ENCODE measurements at places on chromosomes 3 and 15.

DNA sequence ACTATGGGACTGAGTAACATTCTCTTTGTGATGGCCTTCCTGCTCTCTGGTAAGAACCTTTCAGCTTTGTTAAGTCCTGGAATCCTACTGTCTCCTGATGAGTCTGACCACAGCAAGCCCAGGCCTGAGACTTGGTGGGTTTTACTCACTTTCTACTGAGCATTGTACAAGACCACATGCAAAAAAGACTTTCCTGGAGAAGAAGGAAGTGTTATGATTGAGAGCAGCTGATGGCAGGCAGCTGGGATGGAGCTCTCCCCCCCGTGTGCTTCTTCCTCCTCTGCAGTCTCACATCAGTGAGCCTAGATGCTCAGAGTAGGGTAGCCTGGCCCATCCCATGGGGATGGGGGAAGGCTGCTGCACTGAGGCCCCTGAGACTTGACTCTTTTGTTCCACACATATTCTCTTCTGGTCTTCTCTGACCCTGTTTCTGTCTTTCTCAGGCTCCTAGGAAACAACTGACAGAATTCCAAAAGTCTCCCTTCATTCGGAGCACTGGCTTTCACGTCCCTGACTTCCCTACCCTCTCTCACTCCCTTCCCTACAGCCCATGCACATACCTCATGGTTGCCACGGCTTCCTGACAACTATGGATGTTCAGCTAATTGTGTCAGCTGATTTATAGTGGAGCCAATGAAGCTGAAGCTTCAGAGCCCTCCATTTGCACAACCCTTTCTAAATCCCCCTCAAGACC, 36.6 kb downstream of the CD86 start:
- H3K36me3 ChIP-seq = no peaks in the 10 kb centered on the region
- H3K27ac ChIP-seq = no peak overlapping the region
- H3K27me3 ChIP-seq = peaks cover under 1% of the 10 kb centered on the region
- no peak overlapping the region for H3K4me3 ChIP-seq

DNA sequence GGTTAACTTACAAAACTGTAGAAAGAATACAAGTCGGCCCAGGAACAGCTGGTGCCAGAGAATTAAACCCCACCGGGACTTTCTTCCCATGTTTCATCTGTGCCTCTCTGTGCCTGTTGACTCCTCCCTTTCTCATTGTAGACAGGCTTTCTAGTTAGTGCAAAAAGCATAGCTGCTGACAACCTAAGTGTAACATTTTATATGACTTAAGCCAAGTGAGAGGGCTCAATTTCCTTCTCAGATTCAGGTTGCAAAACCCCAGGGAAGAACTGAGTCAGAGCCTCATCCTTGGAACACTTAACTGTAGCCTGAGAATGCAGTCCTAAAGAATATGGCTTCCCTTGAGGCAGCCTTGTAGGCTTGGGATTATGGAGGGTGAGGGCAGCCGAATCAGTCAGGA, 302.5 kb upstream of the AZI2 start:
- H3K27me3 ChIP-seq = no peaks in the 10 kb centered on the region
- H3K27ac ChIP-seq = no peak overlapping the region
- H3K4me3 ChIP-seq = no peak overlapping the region
- no peak for DNase-seq
- H3K4me1 ChIP-seq = no peaks in the 10 kb centered on the region
- H3K36me3 ChIP-seq = no peaks in the 10 kb centered on the region

DNA sequence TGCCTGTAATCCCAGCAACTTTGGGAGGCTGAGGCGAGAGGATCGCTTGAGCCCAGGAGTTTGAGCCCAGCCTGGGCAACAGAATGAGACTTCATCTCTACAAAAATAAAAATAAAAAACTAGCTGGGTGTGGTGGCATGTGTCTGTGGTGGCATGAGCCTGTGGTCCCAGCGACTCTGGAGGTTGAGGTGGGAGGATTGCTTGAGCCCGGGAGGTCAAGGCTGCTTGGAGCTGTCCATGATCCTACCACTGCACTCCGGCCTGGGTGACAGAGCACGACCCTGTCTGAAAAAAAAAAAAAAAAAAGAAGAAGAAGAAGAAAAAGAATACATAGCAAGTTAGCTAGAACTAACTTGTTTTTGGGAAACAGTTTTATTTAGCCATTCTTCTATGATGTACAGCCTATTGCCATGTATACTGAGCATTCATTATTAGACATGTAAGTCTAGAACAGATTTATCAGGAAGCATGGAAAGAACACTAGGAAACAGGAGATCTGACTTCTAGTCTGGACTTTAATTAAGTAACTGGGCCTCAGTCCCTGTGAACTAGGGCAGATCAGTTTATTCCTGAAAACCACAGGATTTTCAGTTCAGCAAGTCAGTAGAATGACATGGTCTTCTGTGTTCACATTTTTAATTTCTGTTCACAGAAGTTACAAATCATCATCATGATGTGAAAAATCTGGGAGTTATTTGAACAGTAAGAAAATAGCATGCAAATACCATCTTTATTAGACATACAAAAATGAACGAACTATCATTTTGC, 65.5 kb downstream of the KAT2B start:
- no peaks in the 10 kb centered on the region for H3K27me3 ChIP-seq
- H3K27ac ChIP-seq = peak overlapping the region; percentile 19
- no peak for DNase-seq

GRCh38 chr3:18556503-18557135, 131.5 kb upstream of the SATB1 start:
- H3K4me3 ChIP-seq = no peak overlapping the region
- peak; percentile 52 for DNase-seq
- H3K4me1 ChIP-seq = peaks cover 43% of the 10 kb centered on the region
- no peaks in the 10 kb centered on the region for H3K36me3 ChIP-seq
- no peak overlapping the region for H3K27ac ChIP-seq
- H3K27me3 ChIP-seq = no peaks in the 10 kb centered on the region

Data from CD4-positive, alpha-beta memory T cell (primary cell).